ENCODE measurements at places on chromosomes 1 and 21.

DNA sequence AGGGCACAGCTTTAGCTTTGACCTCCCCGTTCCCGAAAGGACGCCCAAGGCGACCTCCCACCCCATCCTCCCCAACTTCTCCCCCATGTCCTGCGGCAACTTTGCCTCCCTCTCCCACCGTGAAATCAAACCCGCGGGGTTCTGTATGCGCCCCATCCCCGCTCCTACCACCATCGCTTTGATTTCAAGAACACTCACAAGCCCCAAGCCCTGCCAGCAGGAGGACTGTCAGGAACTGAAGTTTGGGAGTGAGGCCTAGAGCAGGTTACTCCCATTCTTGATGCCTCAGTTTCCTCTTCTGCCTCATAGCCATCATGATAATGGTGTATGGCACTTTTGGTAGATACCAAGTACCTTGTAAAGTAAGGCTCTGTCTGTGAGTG, 2.3 kb downstream of the PTPRU start:
- no peak for DNase-seq

DNA sequence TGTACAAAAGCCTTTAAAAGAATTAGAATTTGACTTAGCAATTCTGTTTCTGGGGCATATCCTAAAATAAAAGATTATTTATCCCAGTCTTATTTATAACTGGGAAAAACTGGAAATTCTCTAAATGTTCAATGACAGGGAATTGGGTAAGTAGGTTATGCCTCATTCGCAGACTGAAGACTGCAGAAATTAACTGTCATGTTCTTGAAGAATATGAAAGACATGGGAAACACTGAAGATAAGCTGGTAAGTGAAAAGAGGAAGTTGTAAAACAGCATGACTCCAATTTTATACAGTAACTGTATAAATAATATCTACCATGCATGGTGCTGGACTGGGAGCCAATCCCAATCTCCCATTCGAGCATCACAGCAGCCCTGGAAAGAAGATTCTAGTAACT, 50.6 kb upstream of the SLC2A1 start:
- no peak for DNase-seq

GRCh38 chr21:39183272-39184049, at the start of gene PSMG1:
PSMG1 (minus strand) TSS chr21:39183451; CDS start chr21:39183385, 66 bp downstream.
- peak; percentile 85 for DNase-seq

DNA sequence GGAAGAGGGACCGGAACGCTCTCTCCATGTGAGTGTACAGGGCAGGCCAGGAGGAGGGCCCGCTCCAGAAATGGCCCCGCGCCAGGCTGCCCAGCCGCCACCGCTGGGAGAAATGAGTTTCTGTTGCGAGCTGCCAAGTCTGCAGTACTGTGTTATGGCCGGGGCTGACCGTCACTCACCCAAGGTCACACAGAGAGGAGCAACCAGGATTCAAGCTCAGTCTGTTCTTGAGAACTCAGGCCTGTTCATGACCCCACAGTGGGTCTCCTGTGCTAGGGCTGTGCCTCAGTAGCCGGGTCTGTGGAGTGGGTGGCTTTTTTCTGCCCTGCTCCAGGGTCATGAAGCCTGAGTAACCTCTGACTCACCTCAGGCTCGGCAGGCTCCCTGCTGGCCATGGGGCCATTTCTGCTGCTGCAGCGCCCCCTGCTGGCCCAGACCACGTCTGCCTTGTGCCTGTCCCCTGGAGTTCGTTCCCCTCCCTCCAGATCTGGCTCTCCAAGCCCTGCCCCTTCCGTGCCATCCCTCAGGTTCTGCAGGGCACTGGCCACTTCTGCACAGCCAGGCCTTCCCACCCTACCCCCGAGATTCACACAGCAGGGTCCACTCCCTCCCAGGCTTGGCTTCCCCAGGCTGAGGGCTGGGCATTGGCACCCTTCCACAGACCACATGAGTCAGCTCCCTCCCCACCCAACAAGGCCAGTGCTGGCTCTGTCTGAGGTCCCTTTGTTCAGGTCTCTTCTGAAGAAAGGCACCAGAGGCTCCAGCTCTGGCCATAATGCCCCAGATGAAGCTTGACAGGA, 51.8 kb downstream of the EDN2 start:
- DNase-seq = peak; percentile 48

- DNase-seq = no peak
Measured at GRCh38 chr1:115300087-115300876, 37.8 kb downstream of the NGF start.

DNA sequence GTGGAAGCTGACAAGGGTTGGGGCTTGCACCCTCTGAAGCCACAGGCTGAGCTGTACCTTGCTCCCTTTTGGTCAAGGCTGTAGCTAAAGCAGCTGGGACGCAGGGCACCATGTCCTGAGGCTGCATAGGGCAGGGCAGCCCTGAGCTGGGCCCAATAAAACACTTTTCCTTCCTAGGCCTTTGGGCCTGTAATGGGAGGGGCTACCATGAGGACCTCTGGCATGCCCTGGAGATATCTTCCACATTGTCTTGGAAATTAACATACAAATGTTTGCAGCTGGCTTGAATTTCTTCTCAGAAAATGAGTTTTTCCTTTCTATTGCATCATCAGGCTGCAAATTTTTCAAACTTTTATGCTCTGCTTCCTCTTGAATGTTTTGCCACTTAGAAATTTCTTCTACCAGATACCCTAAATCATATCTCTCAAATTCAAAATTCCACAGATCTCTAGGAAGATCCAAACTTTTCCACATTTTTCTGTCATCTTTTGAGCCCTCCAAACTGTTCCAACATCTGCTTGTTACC, 32.9 kb upstream of the TTLL7 start:
- DNase-seq = no peak

- DNase-seq = no peak
Measured at GRCh38 chr1:245874942-245875580, 632.0 kb downstream of the SMYD3 start.

DNA sequence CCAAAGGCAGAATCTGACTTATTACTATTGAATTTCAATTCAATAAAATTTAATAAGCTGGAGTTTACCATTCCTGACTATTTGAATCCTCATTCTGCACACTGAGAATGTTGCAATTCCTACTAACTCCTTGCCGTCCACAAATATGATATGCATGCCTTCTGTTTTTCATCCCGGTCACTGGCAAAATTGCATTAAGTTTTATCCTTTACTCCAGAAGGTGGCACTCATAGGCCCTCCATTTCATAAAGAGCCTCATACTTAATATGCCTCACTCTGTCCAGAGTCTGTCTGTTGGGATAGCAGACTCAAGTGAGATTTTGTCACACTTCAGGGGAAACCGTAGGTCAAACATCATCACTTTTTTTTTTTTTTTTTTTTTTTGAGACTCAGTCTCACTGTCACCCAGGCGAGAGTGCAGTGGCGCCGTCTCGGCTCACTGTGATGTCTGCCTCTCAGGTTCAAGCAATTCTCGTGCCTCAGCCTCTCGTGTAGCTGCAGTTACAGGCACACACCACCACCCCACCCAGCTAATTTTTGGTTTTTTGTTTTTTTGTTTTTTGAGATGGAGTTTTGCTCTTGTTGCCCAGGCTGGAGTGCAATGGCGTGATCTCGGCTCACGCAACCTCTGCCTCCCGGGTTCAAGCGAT, 27.3 kb downstream of the F11R start:
- DNase-seq = no peak

DNA sequence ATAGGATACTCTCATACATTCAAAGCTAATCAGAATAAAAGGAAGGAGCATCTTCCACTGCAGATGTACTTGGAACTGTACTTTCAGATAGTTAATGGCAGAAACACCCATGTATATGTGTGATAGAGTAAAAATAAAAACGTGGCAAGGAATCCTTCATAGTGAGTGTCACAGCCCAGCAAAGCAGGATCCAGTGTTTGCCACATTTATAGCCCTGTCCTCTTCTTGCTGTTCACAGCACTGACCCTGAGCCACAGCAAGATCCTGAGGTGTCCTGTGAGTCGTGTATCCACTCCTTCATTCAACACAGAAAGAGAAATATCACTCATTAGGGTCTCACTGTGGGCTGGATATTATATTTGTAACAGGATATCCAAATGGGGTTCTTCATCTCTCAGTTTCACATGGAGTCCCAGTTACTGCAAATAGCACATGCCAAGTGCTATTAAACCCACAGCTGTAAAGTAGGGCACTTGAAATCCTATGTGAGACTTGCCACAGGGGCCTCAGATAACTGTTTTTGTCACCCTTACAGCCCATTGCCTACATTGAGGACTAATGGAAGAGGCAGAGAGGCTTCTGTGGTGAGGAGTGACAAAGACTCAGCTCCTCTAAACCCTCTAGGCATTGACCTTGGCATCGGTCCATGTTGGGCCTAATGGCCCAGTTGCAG, 41.3 kb downstream of the CYP2J2 start:
- DNase-seq = no peak

DNA sequence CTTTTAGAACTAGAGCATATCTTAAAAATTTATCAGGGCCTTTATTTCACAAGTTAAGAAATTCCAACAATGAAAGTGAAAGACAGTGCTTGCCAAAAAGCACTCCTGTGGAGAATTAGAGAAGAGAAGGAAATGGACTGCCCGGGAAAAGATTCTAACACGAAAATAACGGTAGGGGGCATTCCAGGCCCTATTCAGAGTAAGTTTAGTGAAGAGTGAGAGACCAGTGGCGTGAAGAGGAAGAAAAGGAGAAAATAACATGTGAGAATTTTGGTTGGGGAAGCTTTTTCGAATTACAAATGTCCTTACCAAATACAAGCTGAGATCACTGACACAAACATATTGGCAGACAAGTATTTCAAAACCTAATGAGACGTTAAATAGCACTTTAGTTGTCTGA, 38.4 kb upstream of the RBM34 start:
- DNase-seq = no peak

DNA sequence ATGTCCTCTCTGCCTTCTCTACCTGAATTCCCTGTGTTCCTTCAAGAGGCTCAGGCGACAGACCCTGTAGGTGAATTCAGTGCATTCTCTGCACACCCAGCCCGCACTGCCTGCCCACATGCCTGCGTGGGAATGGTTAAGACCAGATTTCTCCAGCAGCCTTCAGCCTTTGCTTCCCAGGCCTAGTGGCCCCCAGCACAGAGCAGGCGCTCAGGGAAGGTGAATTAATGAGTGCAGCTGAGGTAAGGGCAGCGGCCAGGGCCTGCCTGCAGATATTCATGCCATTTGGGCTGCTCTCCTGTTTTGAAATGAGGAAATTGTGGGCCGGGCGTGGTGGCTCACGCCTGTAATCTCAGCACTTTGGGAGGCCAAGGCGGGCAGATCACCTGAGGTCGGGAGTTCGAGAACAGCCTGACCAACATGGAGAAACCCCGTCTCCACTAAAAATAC, 45.5 kb downstream of the IER5 start:
- DNase-seq = no peak

- no peak for DNase-seq
Measured at GRCh38 chr1:212981025-212981495, 30.7 kb downstream of the VASH2 start.

DNA sequence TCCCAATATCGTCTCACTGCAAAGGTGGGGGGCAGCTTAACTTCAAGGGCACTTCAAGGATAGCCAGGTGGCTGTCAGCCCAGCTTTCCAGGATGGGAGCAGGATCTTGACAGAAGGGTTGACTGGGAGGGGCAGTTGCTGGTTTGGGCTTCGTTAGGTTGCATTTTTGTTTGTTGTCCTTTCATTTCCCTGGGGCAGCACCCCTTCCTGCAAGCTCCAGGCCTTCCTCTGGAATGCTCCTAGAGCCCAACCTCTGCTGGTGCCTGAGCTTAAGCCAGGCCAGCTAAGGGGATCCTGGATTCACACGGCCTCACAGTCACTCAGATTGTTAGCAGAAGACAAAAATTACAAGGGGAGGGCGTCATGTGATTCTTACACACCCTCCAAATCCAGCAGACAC, 4.1 kb upstream of the OLIG2 start:
- no peak for DNase-seq

- DNase-seq = no peak
Measured at GRCh38 chr1:220726634-220727033, 21.5 kb upstream of the MTARC2 start.

DNA sequence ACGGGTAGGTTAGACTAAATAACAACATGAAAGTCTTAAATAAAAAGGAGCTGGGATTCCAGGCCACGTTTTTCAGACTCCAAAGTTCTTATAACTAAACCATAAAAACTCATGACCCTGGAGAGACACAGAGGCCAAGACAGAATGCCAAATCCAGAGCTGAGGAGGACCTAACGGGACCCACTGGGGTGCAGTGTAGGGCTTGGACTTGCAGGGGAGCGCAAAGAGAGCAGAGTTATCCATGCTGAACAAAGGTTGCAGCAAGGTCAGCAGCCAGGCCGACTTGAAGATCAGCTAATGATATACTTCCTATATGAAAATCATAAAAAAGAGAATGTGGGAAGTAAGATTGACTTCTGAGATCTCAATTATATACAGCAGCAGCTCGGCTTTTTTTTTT, 237.1 kb downstream of the TM2D1 start:
- no peak for DNase-seq

- no peak for DNase-seq
Measured at GRCh38 chr1:209783386-209783785, 973 bp downstream of the C1orf74 start.

DNA sequence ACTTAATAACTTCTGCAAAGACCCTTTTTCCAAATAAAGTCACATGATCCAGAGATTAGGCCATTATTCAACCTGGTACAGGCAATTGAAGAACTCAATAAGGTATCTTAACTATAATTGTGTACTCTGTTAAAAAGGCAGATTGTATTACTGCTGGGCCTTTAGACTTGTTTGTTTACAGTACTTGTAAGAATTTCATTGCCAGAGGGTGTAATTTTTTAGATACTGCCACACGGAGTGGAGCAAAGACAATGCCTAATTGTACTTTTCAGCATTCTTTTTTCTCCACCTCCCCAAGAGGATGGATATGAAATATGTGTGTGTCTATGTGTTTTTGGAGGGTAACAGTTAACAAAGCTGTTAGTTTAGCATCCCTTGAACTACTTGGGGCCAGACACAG, 47.5 kb downstream of the HUNK start:
- DNase-seq = no peak

GRCh38 chr1:110673197-110673701, 1.5 kb downstream of the KCNA3 start:
- DNase-seq = no peak

DNA sequence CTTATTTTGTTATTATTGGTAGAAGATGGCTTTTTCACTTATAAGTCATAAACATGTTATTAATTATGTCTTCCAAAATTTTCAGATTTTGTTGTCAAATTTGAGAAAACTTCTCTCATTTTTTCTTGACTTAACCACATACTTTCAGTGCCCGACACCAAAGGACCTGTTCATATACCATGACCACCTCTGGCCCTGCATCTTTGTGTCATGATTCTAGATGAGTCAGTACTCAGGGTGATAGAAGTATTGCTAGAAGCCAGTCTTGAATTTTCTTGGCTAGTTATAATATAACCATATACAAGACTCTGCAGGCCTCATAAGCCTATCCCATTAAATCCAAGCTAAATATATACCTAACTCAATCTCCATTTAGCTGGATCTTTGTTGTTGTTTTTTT, 35.4 kb upstream of the DPH5 start:
- DNase-seq = no peak

Measured in stimulated activated CD8-positive, alpha-beta memory T cell treated with anti-CD3 and anti-CD28 coated beads, Interleukin-7, amount 100 ng/mL, for 4 hours (primary cell).